ENCODE measurements at places on chromosomes 5 and 9. TPM values are rescaled to one million over a fixed set of nuclear protein-coding genes. Genes with fewer than 3 reads are reported as not detected.
A peak's percentile ranks its signal among the peaks of the same experiment; 100 is the strongest.

The HAVCR1 gene
- total RNA-seq, result not detected

The PCDHB12 gene
- 3.1 TPM for total RNA-seq

The GABRP gene
- not detected for total RNA-seq

The TMOD1 gene
- total RNA-seq, result 0.77 TPM

The SIL1 gene
- 13.7 TPM for total RNA-seq

The MLANA gene
- not detected for total RNA-seq

The AGTPBP1 gene
- total RNA-seq, result 42.4 TPM

The ROR2 gene
- total RNA-seq, result 12.4 TPM

The SLC34A1 gene
- total RNA-seq, result 0.16 TPM

GRCh38 chr5:4651806-4652565, 488.1 kb upstream of the ADAMTS16 start:
- DNase-seq, result no peak

- peak; percentile 83 for DNase-seq
Observed at GRCh38 chr5:102296178-102296817, at the start of gene SLCO4C1. TSS of gene SLCO4C1 (minus strand) at chr5:102296284. CDS start at chr5:102296262, 22 bp downstream.

DNA sequence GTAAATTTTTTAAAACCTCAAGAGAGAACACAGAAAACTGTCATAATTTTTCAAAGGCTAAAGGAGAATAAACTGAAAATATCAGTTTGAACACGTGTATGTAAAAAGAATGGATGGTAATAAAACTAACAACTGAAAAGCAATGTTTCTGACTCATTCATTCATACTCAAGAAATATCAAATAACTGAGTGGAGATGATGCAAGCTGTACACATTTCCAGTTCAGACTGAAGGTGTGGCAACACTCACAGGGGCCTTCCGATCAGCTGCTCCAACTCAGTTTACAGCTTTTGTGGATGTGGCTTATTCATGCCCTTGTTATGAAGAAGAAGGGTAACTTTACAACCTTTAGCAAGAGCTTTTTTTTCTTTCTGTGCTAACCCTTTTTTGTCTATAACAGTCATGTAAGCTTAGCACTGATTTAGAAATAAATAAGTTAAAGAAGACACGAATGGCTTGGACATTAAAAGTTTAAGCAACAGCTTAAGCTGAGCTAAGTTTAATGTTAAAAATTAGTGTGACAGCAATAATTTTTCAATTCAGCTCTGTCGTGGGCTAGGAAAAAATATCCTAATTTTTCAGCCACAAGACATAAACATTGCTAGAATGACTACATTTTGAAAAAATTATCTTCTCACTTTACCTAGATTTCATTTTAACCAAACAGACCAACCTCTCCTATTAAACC, 453.5 kb downstream of the RAB3C start:
- no peak for DNase-seq

DNA sequence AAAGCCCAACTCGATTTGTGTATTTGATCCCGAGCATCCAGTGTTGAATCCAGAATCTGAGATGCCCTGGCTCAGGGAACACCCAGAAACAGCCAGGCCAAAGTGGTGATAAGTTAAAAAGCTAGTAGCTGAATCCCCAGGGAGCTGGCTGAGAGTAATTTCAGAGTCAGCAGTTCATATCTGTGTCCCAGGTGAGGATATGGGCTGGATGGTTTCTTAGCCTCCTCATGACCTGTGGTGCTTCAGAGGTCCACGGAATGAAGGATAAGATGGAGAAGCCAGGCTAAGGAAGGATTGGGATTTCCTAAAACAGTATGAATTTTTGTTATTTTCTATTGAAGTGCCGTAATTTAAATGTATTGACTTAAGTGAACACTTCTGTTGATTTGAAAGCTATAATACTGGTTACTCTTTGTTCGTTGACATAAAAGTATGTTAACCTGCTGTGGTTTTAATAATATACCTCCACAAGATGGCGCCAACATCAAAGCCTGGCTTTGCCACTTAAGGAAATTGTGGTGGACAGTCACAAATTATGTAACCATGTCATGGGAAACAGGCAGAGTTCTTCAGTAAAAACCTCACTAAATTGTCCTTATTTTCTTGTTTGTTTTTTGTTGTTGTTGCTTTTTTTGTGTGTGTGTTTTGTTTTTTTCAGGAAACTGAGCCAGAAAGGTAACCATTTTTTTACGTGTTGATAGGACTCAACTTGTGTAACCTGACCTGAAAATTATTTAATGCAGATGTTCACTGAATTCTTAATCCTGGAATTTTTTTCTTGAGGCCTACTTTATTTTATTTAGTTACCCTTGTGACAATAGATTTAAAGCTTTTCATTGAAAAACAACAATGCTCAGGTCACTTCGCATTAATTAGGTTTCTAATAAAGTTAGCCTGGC, 11.4 kb downstream of the MTAP start:
- peak; percentile 51 for DNase-seq

- DNase-seq, result no peak
Observed at GRCh38 chr5:138953387-138954256, 78.5 kb upstream of the LRRTM2 start.

- DNase-seq, result no peak
Observed at GRCh38 chr9:21294904-21295538, 10.1 kb downstream of the IFNA5 start.

DNA sequence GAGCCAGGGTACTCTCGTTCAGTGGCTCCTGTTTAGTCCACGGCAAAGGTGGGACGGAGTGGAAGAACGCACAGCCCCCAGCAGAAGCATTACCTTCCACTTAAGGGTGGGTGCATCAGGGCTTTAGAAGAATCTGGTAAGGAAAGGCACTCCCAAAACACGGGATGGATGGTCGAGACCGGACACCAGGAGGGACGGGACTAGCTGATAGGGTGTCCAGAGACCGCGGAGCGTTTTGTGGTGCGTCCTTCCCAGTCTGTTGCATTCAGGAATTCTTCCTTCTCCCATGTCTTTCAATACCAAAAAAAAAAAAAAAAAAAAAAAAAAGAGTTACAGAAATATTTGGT, 545 bp upstream of the CTSV start:
- peak; percentile 36 for DNase-seq

DNA sequence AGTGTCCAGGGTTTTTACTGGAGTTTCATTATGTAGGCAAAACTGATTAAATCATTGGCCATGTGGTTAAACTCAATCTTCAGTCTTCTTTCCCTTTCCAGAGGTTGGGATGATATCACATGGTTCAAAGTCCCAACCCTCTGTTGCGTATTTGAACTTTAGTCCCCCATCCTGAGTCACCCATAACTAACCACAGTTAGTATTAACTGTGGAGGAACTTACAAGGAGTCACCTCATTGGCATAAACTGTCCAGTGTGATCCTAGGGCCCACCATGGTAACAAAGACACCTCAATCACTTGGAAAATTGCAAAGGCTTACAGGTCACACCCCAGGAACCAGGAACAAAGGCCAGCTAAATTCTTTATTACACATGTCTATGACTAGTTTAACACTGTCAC, 188.5 kb downstream of the COX7C start:
- DNase-seq, result no peak

DNA sequence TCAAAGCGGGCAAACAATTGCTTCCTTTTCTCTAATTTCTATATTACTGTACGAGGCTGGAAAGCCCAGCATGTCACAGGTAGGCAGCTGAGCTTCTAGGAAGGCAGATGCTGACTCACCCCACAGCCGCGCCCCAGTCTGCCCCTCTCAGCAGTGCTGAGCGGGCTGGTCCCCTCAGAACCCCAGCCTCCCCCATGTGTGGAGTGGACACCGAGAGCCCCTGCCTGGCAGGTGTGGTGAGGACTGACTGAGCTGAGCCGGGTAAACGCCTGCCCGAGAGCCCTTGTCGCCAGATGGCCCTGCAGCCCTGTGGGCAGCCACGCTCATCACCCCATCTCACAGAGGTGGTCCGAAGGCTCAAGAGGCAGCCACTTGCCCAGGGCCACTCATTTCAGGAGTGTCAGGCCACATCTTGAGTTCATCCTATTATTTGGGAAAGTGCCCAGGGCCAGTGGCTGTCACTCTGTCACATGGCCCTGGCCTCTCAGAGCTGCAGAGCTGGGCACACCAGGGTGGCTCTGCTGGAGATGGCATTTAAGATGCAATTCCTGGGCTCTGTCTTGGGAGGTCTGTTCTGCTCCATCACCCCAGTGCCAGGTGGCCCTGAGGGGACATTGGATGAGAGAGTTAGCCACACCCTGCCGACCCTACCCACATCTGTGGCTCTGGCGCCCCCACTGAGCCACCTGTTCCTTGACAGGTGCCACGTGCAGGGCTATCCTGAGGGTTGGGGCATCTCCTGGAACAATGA, 12.4 kb downstream of the CARD19 start:
- DNase-seq, result no peak

- peak; percentile 53 for DNase-seq
Observed at GRCh38 chr5:113202746-113203716, 226.4 kb downstream of the DCP2 start.

DNA sequence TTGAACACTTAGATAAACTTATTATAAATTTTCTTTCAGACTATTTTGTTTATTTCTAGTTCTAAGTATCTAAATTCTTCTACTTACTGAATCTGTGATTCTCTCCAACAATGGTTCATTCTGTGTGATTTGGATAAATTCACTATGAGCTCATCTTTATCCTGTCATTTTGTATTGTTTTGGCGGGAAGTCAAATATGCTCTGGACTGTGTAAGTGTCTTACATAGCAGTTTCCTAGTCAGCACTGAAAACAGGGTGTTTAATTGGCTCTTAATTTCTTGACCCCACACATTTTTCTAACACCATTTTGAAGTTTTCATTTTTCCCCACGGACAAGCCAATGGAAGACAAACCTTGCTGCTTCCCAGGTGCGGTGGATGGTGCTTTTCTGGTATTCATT, 207.0 kb upstream of the ACO1 start:
- no peak for DNase-seq

DNA sequence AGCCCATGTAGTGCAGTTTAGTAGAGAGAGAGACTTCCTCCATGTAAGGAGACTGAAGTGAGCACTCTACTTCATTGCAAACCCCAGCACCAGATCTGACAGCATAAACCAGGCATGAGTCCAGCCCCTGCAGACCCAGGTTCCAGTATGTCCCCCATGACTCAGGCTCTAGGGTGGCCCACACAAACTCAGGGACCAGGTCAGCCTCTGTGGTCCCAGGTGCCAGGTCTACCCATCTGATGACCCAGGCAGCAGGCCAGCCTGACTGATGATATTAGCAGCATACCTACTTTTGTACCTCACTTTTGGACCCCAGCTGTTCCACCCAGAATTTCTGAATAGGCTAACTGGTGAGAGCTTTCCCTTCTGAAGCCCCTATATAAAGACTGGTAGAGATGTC, 647.8 kb downstream of the ANXA1 start:
- no peak for DNase-seq

GRCh38 chr9:126397056-126397455, 70.4 kb downstream of the MVB12B start:
- no peak for DNase-seq

- DNase-seq, result no peak
Observed at GRCh38 chr9:12776513-12777055, 1.8 kb downstream of the LURAP1L start.

DNA sequence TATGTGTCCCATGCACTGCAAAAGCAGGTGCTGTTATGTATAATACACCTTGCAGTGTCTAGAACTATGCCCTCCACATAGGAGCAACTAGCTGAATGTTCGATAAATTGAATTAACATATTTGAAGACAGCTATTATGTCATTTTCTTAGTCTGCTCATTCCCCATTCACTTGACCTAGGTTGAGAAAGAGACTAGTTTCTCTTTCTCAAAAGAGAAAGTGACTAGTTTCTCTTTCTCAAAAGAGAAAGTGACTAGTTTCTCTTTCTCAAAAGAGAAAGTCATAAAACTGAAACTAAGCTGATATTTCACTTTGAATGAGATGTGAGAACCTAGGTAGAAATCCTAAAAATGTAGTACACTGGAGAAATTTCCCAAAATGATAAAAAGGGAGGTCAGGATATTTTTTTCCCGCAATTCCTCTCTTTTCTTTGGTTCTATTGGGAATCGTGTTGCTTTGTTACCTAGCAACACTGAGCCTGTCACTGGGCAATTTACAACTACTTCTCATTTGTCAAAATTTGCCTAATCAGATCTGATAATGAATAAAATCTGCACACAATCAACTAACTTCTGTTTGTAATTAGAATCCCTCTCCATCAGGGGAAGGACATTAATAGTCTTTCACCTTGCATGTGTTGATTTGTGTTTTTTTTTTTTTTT, 132.0 kb upstream of the GRIA1 start:
- DNase-seq, result no peak

DNA sequence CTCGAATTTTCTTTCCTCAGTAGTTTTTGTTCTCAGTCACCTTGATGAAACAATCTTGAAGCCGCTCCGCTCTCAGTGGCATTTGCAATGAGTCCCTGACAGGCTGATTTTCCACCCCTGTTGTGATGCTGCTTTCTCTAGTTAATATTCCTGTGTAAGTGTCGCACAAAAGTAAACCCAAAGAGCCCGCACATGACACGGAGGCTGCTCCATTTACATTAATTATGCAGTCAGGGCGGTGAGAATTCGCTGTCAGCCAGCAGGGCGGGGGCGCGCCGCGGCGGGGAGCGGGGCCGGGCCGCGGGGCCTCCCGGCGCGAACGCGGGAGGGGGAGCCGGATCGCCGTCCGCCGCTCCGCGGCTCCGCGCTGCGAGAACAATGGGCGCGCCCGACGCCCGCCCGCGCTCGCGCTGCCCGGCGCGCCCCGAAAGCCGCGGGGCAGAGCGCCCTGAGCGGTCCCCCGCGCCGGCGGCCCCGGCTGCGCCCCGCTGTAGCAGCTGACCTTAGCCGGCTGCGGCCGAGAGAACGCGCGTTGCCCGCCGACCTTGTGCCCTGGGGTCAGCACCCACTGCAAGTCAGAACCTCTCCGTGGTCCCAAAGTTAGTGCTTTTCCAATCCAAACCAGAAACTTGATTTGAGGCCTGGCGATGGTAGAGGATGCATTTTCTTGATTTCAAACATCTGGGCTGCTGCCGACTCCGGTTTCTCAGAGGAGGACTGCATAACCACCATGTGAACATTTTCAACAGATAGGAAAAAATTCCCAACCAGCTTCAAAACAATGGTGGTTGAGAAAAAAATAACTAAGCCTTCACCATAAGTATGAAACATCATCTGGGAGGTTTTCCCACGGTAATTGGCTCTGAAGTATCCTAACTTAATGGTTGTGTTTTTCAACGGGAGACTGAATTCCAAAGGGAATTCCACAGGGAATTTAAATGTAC, 142.6 kb downstream of the PBX3 start:
- DNase-seq, result peak; percentile 45

DNA sequence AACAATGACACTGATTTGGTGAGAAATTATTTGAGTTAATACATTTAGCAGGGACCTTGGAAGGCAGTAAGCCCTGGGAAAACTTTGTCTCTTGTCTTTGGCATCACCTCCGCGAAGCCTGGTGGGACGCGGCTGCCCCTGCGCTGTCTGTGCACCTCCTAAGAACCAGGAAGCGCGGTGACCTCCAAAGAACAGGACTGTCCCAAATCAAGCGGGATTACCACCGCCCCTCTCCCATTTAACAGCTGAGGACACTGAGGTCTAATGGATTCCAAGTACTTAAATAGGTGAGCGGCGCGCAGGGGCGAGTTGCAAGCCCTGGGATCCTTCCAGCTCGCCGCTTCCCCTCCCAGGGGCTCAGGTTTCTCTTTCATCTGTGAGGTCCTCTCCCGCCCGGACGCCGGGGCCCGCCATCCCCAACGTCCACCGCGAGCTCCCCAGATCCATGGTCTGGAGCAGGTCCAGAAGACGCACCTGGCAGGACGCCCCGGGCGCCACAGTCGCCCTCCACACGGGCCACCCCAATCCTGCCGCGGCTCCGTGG, 432 bp downstream of the STARD4 start:
- no peak for DNase-seq

Data from neural crest cell (in vitro differentiated cells).